ENCODE measurements at places on chromosomes 6 and 20. TPM values are rescaled to one million over a fixed set of nuclear protein-coding genes. Genes with fewer than 3 reads are reported as not detected.
A peak's percentile ranks its signal among the peaks of the same experiment; 100 is the strongest.

Gene DNAH8
- total RNA-seq, result not detected

Gene TRIM40
- not detected for total RNA-seq

Gene FERMT1
- total RNA-seq, result 0.71 TPM

Gene MPIG6B
- not detected for total RNA-seq

Gene ZNF343
- 21.4 TPM for total RNA-seq

Gene MAPK13
- 59.4 TPM for total RNA-seq

Gene DDX27
- 56.5 TPM for total RNA-seq

GRCh38 chr6:166204852-166205650, 37.4 kb upstream of the TBXT start:
- DNase-seq, result no peak

GRCh38 chr6:44043479-44044153, 83.6 kb downstream of the MRPL14 start:
- no peak for DNase-seq

DNA sequence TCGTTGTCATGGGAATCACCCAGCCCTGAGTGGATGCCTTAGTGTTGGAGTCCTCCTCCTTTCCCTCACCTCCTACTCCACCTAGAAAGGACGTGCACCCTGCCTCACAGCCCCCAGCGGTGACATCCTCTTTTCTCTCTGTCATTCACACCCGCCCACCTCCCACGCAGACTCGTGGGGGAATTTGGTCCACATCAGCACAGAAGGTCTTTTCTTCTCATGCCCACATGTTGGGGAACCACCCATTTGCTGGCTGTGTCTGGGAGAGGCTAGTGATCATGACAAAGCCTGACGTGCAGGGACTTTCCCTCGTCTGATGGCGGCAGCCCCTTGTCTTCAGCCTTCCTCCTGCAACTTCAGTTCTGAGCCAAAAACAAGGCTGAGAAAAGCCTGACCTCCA, 96.0 kb upstream of the CNKSR3 start:
- DNase-seq, result peak; percentile 86

DNA sequence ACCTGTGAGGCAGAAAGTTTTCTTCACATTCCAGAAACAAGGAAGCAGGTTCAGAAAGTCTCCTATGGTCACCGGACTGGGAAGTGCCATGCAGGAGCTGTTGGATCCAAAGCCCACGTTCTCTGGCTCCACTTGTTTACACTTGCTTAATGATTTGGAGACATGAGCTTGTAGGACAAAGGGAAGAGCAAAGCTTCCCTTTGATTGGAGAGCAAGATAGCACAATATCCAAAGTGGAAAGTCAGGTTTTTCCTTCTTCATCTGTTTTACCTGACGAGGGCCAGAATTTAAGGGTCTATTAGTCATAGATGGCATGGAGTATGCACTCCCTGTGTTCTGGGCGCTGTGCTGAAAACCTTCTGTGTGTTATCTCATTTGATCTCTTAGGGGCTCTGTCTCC, 81.2 kb downstream of the PDE7B start:
- no peak for DNase-seq

DNA sequence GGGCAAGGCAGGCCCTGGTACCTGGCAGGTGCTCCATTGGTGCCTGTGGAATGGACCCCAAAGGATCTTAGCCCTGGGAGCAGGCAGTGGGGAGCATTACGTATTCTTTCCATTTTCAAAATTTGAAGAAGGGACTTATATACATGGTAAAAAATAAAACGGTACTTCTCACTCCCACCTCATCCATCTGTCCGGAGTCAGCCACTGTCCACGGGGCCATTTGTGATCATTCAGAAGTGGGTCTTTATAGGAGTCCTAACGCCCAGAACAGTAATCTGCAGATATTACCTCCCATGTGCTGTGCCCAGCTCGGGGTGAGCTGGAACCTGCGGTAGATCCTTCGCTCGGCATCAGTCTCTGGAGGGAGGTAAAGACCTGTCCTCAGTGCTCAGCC, 110.4 kb downstream of the SYCP2 start:
- no peak for DNase-seq

GRCh38 chr20:23048283-23049200, 930 bp downstream of the THBD start:
- DNase-seq, result peak; percentile 85

DNA sequence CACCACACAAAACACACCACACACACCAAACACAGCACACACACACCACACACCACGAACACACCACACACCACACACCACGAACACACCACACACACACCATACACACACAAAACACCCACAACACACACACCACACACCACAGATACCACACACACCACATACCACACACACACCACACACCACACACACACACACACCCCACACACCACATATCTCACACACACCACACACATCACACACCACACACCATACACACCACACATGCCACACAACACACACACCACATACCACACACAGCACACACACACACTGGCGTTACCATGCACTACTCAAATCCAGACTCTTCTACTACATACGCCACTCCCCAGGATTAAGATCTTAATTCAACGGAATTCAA, 118.9 kb upstream of the THBS2 start:
- DNase-seq, result no peak

DNA sequence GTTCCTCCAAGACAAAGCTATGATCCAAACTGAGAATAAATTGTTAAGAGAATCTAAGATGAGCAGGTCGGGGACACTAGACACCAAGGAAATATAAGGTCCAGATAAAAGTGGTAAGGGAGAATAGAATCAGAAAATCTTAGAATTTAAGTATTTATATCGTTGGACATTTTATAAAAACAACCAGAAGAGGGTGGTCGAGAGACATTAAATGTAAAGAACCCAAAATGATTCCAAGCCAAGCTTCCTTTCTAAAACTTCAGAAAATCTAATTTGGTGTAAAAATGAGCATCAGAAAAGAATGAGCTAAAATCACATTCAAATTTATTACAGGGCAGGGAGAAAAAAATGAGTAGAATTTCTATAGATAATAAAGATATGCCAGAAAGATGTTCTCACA, 97.8 kb upstream of the OGFRL1 start:
- DNase-seq, result no peak

DNA sequence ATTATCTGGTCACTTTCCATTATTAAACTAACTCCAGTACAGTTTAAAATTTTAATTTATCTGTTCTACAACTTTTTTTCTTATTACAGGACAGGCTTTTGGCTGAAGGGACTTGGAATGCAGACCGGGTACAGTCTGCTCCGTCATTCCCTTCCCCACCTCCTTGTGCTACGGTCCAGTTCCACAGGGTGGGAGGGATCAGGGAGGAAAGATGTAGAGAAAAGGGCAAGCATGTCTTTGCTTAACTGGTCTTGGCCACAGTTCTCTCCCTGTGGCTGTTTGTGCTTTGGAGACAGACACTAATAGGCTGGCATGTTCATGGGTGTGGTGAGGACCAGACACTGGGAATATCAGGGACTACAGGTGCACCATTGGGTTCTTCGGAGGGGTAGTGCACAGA, 12.1 kb upstream of the RGS17 start:
- DNase-seq, result no peak

DNA sequence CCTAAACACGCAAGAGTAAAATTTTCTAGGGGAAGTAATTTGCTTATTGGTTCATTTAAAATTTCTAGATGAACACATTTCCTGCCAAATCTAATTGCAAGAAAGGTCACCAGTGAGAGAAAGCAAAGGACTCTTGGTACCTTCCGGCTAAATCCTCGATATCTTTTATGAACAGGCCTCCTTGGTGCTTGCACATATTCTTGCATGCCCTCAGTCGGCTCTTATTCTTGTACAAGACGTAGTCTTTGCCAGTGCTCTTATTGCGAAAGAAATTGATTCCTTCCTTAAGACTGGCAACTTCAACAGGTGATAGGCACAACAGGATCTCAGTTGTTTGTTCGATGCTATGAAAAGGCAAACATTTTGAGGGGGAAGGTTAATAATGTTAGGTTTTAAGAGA, 141.7 kb upstream of the CARMIL1 start:
- DNase-seq, result peak; percentile 76

DNA sequence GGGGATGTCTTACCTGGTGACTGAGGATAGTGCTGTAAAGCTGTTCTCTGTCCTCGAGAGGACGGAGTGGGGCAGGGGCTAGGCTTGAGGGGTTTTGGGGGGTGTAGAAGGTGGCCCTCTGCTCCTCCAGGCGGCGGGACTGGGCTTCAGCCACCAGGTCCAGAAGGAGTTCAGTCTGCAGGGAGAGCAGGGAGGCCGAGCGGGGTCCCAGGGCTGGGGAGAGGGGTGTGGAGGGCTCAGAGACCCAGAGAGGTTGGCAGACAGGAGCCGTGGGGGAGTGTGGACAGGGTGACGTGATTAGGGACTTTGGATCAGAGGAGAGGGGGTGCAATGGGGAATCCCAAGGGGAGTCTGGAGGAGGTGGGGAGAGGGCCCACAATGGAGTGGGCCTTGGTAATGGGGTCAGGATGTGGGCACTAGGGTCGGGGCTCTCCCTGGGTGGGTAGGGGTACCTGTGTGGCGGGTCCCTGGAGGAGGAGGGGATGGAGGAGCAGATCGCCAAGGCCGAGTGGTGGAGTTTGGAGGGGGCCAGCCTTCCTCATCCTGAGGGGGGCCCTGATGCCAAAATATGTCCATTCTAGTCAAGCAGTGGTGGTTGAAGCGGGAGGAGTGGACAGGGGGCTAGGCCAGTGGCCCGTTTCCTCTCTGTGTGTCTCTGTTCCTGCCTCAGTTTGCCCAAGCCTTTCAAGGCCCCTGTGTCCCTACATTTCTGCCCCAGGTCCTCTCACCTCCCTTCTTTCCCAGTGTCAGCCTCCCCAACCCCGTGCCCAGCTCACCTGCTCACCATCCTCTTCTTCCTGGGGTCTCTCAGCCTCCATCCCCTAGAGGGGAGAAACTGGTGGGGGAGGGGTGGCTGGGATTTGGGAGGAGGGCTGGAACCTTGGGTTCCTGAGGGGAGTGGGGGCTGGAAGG, 491 bp downstream of the GPSM3 start:
- DNase-seq, result peak; percentile 75

- peak; percentile 54 for DNase-seq
Measured at GRCh38 chr6:137921823-137922222, 54.8 kb downstream of the TNFAIP3 start.

GRCh38 chr6:148112851-148113319, 229.8 kb upstream of the SASH1 start:
- DNase-seq, result no peak

DNA sequence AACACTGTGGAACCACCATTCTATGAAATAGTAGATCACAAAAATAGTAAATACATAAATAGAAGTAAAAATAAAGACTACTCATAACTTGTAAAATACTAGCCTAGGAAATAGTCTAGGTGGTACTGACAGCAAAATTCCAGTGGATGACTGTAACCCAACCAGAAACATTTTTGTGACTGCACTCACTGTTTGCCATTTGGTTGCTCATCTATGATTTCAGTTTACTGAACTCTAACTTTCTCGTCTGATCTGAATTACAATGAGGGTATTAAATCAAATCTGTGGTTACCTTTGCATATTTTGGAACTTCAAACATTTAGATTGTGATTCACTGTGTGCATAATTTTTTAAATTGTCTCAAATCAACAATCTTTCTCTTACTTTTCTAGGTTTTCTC, 151.1 kb downstream of the KHDC1L start:
- DNase-seq, result no peak

- no peak for DNase-seq
Measured at GRCh38 chr6:156028335-156029131, 572.9 kb upstream of the NOX3 start.

DNA sequence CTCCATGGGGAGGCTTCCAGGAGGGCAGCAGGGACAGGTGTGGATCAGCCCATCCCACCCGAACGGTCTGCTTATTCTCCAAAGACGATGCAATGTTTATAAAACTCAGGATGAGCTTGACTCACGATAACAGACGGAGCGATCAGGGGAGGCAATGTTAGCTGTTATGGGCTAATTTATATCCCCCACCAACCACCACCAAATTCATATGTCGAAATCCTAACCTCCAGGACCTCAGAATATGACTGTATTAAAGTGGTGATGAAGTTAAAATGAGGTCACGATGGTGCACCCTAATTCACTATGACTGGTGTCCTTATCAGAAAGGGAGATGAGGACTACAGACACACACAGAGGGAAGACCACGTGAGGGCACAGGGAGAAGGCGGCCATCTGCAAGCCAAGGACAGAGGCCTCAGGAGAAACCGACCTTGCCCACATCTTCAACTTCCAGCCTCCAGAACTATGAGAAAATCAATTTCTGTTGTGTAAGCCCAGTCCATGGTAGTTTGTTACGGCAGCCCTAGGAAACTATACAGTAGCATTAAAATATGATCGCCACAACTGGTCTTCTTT, 7.0 kb downstream of the ADTRP start:
- DNase-seq, result no peak

Measured in activated CD4-positive, alpha-beta T cell treated with anti-CD3 and anti-CD28 coated beads, Interleukin-2, amount 10 ng/mL, durations not matched to agents 24 days and 14 days (primary cell).